Activated CD4-positive, alpha-beta T cell treated with anti-CD3 and anti-CD28 coated beads, Interleukin-2, amount 10 ng/mL, durations not matched to agents 24 days and 14 days (primary cell): ENCODE measurements at places on chromosomes 7 and 10. TPM values are rescaled to one million over a fixed set of nuclear protein-coding genes. Genes with fewer than 3 reads are reported as not detected.

Gene GDF2
- not detected in 2 replicates for total RNA-seq

Gene AQP1
- total RNA-seq, result not detected in 2 replicates

Gene PPP1R17
- not detected in 2 replicates for total RNA-seq

Gene ASAH2
- 4.6 and 5.2 TPM in 2 replicates for total RNA-seq

Gene AFAP1L2
- total RNA-seq, result 3.6 and 3.9 TPM in 2 replicates

Gene KLF14
- not detected in 2 replicates for total RNA-seq

Gene NPSR1
- total RNA-seq, result not detected in 2 replicates

Gene IFRD1
- 70.7 and 72.8 TPM in 2 replicates for total RNA-seq

Gene SPDYE2B
- not detected in 2 replicates for total RNA-seq

Gene PCGF5
- total RNA-seq, result 42.1 and 45.4 TPM in 2 replicates

Gene ABLIM1
- 16.5 and 18.5 TPM in 2 replicates for total RNA-seq

Gene TUBB8
- not detected in 2 replicates for total RNA-seq

Gene SLC12A9
- 37.3 and 41.2 TPM in 2 replicates for total RNA-seq

Gene AGAP9
- 8.6 and 9.8 TPM in 2 replicates for total RNA-seq

Gene OR2A1
- not detected in 2 replicates for total RNA-seq

Gene CUX1
- 25.7 and 31.5 TPM in 2 replicates for total RNA-seq

Gene CFAP70
- 0.17 and 0.33 TPM in 2 replicates for total RNA-seq

Gene MOGAT3
- total RNA-seq, result not detected in 2 replicates

Gene TUBGCP2
- 65.3 and 70.6 TPM in 2 replicates for total RNA-seq

Gene OR2A7
- total RNA-seq, result 2.0 and 2.1 TPM in 2 replicates

Gene TMEM26
- total RNA-seq, result not detected in 2 replicates

Gene NPC1L1
- total RNA-seq, result not detected in 2 replicates

Gene CLCN1
- not detected in 2 replicates for total RNA-seq

Gene PROSER2
- 0.24 and 0.37 TPM in 2 replicates for total RNA-seq

Gene GIMAP1
- 4.9 and 6.0 TPM in 2 replicates for total RNA-seq
